Hepatic stellate cell (primary cell): ENCODE measurements at places on chromosomes 11 and 22.

DNA sequence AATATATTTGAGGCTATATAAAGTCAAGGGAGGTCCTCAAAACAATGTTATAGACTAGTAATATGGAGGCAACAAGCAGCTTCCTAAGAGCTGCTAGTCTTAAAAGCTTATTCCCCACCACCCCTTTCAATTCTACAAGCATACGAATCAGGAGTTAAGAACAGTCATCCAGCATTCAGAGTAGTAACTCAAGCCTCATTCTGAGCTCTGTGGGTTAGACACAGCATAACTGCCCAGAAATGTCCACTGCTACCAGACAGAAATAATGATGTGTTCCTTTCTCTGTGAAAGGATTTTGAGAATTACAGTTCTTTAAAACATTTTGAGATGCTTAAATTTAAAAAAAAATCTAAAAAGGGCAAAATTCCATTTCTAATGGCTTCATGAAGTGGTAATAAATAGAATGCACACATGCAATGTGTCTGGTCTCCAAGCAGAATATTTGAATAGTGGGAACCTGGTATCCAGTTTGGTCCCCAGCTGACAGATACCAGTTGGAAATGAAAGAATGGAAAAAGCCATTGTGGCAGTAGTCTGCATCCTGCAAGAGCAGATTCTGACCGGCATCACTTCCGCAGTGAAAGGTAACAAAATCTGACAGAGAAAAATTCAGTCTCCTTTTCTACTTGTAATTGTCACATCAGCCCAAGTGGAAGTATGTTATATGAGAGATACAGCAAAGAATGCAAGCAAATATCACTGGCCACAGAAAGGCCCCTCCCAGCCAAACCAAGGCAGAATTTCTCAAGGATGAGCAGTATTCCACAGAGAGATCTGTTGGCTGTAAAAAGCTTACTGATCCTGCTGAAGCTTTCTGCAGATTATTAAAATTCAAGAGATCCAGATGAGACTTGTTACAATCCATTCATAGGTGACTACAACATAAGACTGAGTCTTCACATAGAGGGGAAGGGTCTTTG, 310.8 kb upstream of the PITPNB start:
- peak; percentile 27 for DNase-seq

DNA sequence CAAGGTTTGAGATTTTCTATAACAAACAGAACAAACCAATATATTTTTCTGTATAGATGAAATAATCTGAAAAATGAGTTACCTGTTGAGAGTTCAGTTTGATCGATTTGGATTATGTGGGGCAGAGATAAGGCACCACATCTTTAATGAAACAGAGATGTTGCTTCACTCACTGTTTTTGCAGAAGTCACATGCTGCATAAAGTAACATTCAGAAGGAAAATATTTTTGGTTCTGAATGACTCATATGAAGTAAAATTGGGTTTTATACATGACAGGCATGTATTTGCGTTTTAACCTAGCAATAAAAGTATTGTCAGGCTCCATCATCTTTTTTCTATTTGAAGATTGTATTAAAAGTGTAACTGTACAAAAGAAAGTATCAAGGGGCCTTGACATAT, 77.8 kb downstream of the BBOX1 start:
- DNase-seq, result no peak

- DNase-seq, result no peak
These were observed 4.5 kb downstream of the FAM118A start for GRCh38 chr22:45314054-45314721.

DNA sequence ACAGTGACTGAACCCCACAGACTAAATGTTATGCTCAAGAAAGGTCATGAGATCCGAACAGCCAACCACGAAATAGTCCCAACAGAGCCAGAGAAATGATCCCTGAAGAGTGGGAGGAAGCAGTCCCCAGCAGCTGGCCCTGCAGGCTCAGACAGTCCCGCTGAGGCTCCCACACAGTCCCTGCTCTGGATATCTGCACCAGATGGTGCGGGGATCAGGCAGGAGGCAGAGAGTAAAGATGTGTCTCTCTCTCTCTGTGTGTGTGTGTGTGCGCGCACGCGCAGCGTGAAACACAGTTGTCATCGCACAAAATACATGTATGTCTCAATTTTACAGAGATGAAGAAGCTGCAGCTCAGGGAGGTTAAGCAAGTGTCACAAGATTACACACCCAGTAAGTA, 27.9 kb downstream of the GUCY1A2 start:
- no peak for DNase-seq

GRCh38 chr11:47725442-47726117, 10.4 kb upstream of the AGBL2 start:
- no peak for DNase-seq

- no peak for DNase-seq
These were observed 20.5 kb upstream of the HEPHL1 start for GRCh38 chr11:94000659-94001058.

GRCh38 chr11:3225159-3225758, 6.6 kb upstream of the MRGPRG start:
- DNase-seq, result no peak

DNA sequence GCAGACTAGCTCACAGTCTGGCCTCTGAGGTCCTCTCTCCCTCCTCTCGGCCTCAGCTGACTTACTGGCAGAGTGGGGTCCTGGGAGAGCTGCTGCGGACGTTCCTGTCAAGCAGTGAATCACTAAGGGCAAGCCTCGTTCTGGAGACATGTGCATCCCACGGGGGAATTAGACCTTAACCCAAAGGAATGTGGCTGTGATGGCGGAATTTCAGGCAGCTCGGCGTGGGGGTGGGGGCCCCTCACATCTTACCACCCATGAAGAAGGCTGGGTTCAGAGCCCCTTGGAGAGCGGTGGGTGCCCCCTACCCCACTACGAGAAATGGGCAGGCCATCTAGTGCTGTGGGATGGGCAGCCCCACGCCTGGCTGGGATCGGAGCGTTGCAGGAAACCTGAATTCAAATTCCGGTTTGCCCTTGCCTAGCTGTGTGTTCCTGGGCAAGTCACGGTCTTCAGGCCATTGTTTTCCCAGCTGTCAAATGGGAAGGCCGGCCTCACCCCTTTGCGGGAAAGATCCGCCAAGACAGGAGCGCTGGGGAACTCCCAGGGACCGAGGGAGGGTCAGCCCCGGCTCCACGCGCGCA, 554 bp downstream of the LRRC32 start:
- peak; percentile 95 for DNase-seq
